ENCODE measurements at places on chromosomes 3 and 15.

- DNase-seq = no peak
These were observed 19.0 kb downstream of the SEMA7A start for GRCh38 chr15:74414603-74415338.

- DNase-seq = no peak
These were observed 81.4 kb downstream of the ARNT2 start for GRCh38 chr15:80485370-80486164.

DNA sequence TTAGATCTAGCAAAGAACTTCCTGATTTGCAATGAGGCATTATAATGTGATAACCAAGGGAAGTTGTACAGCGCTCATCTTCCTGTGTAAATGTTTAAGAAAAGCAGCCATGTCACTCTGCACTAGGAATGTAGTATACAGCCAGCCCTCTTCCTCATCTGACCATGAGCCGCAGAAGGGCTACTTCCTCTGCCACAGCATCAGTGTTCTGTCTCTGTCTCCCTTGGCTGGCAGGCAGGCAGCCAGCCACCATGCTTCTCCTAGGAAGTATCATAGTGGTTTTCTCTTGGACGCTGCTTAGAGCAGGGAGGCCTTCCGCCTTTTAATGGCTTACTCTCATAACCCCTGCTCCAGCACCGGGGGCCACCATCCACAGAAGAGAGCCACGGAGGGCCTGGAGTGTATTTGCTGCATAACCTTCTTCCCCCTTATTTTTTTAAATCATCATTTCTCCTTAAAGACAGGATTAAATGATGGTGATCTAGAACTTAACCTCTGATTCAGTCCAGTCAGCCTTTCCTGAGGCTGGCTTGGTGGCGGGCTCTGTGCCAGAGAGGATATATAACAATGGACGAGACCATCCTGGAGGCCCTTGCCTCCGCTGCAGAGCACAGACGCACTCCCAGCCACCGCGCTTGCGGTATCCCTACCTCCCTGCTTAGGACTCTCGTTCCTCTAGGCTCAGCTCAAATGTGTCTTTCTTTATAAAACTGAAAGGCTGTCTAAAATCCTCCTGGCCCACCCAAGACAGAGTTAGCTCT is 57.3 kb upstream of the PLXNA1 start:
- no peak for DNase-seq

GRCh38 chr3:132513057-132513456 is 84.0 kb upstream of the ACKR4 start:
- no peak for DNase-seq
